Ureter (tissue), 1 donor: ENCODE measurements at places on chromosomes 13 and 19. TPM values are rescaled to one million over a fixed set of nuclear protein-coding genes. Genes with fewer than 3 reads are reported as not detected.

The FGF21 gene
- total RNA-seq, result not detected

DNA sequence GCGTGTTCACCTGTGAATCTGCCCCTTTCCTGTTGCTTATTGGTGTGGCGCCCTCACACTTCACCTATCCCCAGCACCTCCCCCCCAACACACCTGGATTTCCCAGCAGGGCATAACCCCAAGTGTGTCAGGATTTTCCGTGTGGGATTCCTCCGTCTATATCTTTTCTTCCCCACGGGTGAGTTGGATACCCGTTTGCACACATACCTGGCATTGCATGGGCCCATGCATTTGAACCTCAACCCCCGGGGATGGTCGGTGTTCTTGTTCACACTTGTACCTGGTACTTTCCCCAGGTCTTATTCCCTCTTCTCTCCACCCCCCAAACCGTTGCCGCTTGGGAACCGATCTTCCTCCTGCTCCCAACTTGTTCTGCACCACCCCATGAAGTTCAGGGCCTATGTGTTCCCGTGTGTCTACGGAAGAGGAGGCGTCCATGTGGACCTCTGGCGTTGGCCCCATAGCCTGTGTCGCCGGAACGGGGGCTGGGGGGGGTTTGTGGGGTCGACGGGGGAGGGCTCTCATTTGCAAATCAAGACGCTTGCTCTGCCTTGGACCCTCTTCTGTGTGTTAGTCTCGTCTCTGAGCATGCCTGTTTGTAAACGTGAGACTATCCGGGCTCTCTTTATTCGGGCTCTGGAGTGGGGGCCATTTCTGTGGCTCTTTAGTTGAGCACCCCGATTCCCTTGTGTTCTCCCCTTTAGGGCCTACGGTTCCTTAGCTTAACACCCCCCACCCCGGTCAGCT is 1.7 kb downstream of the PRR12 start:
- DNase-seq, result no peak

The SKA3 gene
- total RNA-seq, result 0.60 TPM

- no peak for DNase-seq
Measured at GRCh38 chr19:30047432-30047831, 105.4 kb downstream of the URI1 start.

DNA sequence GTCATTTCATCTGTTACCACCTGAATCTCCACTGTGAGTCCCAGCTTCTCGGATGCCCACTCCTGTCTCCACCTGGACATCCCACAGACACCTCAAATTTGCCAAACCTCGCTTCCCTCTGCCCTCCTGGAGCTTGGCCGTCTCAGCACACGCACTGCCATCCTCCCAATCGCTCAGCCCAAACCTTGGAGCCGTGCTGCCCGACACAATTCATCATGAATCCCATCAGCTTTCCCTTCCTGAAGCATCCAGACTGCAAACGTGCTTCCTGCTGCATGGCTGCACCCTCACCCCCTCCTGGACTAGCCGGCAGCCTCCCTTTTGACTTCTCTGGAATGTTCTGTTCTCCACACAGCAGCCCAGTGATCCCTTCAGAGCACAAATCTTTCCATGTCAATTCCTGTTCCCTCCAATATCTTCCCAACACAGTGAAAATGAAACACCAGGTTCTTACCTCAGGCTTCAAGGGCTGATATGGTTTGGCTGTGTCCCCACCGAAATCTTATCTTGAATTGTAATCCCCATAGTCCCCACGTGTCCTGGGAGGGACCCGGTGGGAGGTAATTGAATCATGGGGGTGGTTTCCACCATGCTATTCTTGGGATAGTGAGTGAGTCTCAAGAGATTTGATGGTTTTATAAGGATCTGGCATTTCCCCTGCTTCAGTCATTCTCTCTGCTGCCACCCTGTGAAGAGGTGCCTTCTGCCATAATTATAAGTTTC is 1.1 kb upstream of the PROZ start:
- DNase-seq, result no peak

DNA sequence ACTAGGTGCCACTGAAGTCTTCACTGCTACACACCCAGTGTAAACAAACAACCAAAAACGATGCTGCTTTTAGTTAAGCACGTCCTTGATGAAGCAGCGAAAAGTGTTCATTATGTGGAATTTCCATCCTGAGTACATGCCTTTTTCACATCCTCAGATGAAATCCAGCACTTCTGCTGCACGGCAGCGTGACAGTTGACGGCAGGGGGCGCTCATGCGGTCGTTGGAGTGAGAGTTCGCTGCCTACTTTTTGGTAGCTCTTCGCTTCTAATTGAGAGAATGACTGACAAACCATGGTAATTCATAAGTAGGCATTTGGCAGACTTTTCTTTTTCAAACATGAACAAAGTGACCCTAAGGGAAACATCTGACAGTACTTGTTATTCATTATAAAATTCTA is 1124.9 kb downstream of the EFNB2 start:
- DNase-seq, result no peak

- no peak for DNase-seq
Measured at GRCh38 chr19:17086120-17086519, 10.5 kb downstream of the MYO9B start.

GRCh38 chr19:58007285-58007684 is 4.7 kb upstream of the ZNF606 start:
- no peak for DNase-seq

The HCST gene
- 6.8 TPM for total RNA-seq

The ATCAY gene
- 4.9 TPM for total RNA-seq

DNA sequence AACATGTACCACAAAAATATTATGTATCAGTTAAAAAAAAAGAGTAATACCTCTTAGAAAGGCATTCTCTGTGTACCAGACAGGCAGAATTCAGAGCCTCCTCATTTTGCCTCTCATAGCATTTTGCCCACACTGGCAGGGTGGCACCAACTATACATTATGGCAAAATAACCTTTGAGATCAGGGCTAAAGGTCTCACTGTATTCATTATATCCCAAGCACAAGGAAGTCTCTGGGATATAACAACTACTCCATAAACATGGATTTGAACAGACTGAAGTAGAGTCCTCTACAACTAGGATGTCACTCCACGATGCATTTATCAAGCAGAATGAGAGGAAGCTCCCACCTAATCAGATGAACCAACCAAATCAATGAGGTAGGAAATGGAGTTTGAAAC is 10.6 kb downstream of the SUCLA2 start:
- DNase-seq, result no peak

GRCh38 chr19:1269478-1270212 is 513 bp downstream of the CIRBP start:
- DNase-seq, result peak; percentile 90

GRCh38 chr19:51093101-51093500 is 10.4 kb upstream of the KLK14 start:
- DNase-seq, result no peak

The ADGRE3 gene
- total RNA-seq, result not detected

DNA sequence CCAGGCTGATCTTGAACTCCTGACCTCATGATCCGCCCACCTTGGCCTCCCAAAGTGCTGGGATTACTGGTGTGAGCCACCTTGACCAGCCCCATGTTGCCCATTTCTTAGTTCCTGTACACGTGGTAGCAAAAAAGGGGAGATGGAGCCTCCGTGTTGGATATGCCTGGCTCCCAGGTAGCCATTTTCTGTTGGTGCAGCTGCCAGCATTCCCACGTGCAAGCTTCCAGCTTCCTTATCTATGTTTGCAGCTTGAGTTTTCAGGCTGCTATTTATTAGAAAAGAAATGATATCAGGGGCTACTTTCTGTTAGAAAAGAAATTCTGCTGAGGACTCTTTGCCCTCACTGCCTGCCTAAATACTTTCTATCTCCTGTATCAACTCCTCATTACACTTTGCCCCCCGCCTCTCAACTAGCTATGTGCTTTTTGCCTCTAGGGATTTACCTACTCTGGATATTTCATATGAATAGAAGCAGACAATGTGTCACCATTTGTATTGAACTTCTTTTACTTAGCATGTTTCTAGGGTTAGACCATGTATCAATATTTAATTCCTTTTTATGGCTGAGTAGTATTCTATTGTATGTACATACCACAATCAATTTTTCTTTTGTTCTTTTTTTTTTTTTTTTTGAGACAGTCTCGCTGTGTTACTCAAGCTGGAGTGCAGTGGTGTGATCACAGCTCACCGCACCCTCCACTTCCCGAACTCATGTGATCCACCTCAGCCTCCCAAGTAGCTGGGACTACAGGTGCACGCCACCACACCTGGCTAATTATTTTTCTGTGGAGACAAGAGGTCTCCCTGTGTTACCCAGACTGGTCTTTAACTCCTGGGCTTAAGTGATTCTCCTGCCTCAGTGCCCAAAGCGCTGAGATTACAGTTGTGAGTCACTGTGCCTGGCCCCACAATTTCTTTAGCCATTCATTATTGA is 3.4 kb upstream of the TMED1 start:
- DNase-seq, result no peak

The KASH5 gene
- not detected for total RNA-seq

- DNase-seq, result peak; percentile 66
Measured at GRCh38 chr19:2648528-2648937, 54.0 kb downstream of the GNG7 start.
